Mammary microvascular endothelial cell (primary cell): ENCODE measurements at places on chromosomes 4 and X. TPM values are rescaled to one million over a fixed set of nuclear protein-coding genes. Genes with fewer than 3 reads are reported as not detected.

Gene TMEM35A
- 1.7 and 1.8 TPM in 2 replicates for total RNA-seq

Gene FAM47E
- not detected in 2 replicates for total RNA-seq

Gene ARR3
- total RNA-seq: not detected in 2 replicates

Gene SMPX
- total RNA-seq: not detected in 2 replicates

Gene ENPEP
- under 0.01 TPM in 1 of 2 replicates, not detected in the other for total RNA-seq

Gene CPLX1
- 0.20 TPM in 2 replicates for total RNA-seq

Gene RIPPLY1
- total RNA-seq: not detected in 2 replicates

Gene NOA1
- 16.3 and 17.0 TPM in 2 replicates for total RNA-seq

Gene SLC26A1
- 0.33 TPM in 1 of 2 replicates, not detected in the other for total RNA-seq

Gene FUNDC1
- 14.2 and 16.5 TPM in 2 replicates for total RNA-seq
